ENCODE measurements at places on chromosomes 13 and 19.

DNA sequence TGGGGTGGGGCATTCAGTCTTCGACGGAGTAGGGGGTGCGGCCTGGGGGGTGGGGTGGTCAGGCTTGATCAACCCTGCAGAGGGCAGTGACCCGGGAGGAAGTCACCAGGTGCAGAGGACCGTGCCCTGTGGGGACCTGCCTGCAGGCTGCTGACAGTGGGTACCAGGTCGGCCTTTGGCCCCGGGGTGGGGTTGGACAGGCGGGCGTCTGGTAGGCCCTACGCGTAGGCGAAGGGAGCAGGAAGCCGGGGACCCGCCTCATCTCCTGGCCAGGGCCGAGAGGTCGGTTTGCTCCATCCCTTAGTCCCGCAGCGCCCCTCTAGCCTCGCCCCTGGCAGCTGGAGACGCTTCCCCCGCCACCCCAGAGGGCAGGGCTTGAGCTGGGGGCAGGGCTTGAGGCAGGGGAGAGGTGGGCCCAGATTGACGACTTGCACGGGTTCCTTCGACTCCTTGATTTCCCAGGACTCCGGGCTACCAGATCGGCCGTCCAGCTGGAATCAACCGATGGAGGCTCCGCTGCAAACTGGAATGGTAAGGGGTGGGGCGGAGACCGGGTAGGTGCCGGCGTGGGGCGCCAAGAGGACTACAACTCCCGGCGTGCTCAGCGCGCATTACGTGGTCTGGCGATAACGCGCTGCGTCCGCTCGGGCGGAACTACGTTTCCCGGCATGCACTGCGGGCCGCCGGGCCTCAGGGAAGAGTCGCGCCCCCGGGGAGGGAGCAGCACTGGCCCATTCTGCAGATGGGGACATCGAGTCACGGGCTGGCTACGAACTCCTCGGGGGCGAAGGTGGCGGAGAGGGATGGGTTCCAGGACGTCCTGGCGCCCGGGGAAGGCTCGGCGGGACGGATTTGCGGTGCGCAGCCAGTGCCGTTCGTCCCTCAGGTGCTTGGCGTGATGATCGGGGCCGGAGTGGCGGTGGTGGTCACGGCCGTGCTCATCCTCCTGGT, at the start of gene PNPLA6:
Gene PNPLA6, plus strand, starts transcription at position 671 of the 951 bp plus-strand sequence. Its CDS starts 72 bp downstream, at position 743.
- peak; percentile 93 for DNase-seq

GRCh38 chr13:46925486-46925885, 28.6 kb upstream of the HTR2A start:
- no peak for DNase-seq

DNA sequence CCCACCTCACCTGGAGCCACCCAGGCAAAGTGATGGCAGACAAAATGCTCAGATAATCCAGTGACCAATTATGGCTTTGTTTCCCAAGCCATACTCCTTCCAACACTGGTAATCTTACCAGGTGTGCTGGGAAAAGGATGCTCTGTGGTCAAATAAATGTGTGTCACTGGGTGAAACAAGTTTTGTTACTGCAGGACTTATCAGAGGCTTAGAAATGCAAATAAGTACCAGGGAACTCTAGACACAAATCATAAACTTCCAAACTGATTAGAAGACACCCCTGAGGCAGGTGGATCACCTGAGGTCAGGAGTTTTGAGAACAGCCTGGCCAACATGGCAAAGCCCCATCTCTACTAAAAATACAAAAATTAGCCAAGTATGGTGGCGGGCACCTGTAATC, 26.4 kb downstream of the PIN1 start:
- DNase-seq: no peak

- no peak for DNase-seq
Measured at GRCh38 chr13:59890054-59890453, 273.7 kb downstream of the DIAPH3 start.

DNA sequence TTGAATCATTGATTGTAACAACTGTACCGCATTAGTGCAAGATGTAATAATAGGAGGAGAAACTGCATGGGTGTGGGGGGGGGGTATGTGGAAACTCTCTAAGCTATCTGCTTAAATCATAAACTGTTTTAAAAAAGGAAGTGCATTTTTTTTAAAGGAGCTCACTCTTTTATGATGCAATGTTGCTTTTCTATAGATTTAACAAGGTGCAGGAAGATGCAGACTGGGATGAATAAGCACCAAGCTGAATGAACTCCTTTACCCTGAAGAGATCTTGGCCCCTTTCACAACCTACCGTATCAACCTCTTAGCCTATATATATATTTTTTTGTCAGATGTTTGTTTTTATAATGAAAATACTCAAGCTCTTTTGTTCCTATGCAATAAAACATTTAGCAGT, 95.9 kb downstream of the AKAP11 start:
- no peak for DNase-seq
